ENCODE measurements at places on chromosomes 6 and 20. TPM values are rescaled to one million over a fixed set of nuclear protein-coding genes. Genes with fewer than 3 reads are reported as not detected.

Gene FAM184A
- total RNA-seq, result 5.5 TPM

Gene PDYN
- total RNA-seq, result not detected

Gene PKHD1
- total RNA-seq, result not detected

Gene TRIM31
- not detected for total RNA-seq

Gene HLA-DPA1
- total RNA-seq, result 201 TPM

Gene RIN2
- not detected for total RNA-seq

Gene CGA
- not detected for total RNA-seq

Gene SCRT2
- total RNA-seq, result not detected

Gene CRISP3
- total RNA-seq, result not detected

Gene KCNK16
- not detected for total RNA-seq

Gene OOEP
- 1.0 TPM for total RNA-seq

Gene PRDM13
- total RNA-seq, result not detected

Gene UST
- 0.10 TPM for total RNA-seq

Gene LCA5
- total RNA-seq, result 0.10 TPM

Gene TFAP2A
- not detected for total RNA-seq

Gene SMLR1
- total RNA-seq, result not detected

Gene ABCF1
- total RNA-seq, result 104 TPM

Gene STX11
- 27.5 TPM for total RNA-seq

Gene NCOA6
- 37.4 TPM for total RNA-seq

Gene AKAP7
- total RNA-seq, result 6.1 TPM

Gene BPIFA1
- total RNA-seq, result not detected

Gene PRR18
- not detected for total RNA-seq

Gene OGFR
- total RNA-seq, result 82.6 TPM

Gene HSPA12B
- total RNA-seq, result not detected

Gene SLC52A3
- not detected for total RNA-seq

Gene IPCEF1
- 6.7 TPM for total RNA-seq

Gene GSTA2
- not detected for total RNA-seq

Gene SAMD3
- 57.6 TPM for total RNA-seq

Gene RAD21L1
- total RNA-seq, result not detected

Gene SLC12A5
- 0.49 TPM for total RNA-seq

Gene HUS1B
- total RNA-seq, result 2.6 TPM

Gene SNPH
- total RNA-seq, result 6.1 TPM

Gene THBD
- not detected for total RNA-seq

Gene IRAK1BP1
- 4.6 TPM for total RNA-seq

Gene EDN1
- total RNA-seq, result not detected

Gene ZBTB12
- total RNA-seq, result 2.2 TPM

Gene TFEB
- total RNA-seq, result 20.5 TPM

Gene BMP5
- not detected for total RNA-seq

Gene C20orf202
- total RNA-seq, result not detected

Gene TMEM200A
- 7.4 TPM for total RNA-seq
